ENCODE measurements at places on chromosomes 5 and 9.

DNA sequence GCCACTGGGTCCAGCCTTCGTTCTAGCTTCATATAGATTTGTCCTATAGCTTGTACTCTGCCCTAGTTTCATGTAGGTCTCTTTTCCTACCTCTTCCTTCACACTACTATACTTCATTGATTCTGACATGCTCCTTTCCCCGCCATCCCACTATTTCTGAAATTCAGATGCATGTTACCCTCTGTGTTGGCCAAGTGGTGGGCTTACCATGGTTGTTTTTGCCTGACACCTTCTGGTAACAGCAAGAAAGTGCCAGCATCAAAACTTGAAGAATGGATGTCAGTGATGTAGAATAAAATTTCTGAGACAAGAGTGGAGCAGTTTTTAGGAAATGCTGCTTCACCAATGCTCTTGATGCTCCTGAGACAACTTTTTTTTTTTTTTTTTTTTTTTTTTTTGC lies 19.5 kb upstream of the SERINC5 start:
- no peak for DNase-seq

- DNase-seq, result no peak
Observed at GRCh38 chr5:51203598-51203997, 179.7 kb upstream of the ISL1 start.

DNA sequence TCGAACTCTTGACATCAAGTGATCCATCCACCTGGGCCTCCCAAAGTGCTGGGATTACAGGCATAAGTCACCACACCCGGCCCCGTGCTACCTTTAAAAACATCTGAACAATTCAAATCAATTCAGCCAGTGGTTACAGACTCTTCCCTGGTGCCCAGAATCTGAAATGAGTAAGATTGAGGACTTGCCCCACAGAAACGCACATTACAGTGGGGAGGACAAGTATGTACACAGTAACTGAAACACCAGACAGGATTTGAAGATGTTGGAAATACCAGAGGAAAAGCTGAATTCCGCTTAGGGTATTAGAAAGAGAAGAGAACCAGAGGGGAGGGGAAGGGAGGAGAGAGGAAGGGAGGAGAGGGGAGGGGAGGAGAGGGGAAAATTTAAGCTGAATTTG lies 17.8 kb downstream of the NIM1K start:
- no peak for DNase-seq

DNA sequence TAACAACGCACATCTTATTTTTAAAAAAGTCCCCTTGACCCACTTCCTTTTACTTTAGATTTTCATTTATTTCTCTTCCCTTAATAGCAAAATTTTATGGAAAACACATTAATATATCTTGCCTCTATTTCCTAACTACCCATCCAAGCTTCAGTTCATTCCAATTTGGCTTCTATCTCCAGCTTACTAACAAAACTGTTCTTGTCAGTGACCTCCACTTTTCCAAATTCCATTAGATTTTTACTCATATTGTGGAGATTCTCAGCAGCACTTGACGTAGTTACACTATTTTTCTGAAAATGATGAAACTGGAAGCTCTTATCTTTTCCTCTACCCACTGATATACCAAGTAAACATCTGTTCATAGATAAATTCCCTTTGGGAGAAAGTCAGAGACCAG lies 46.5 kb upstream of the ADAMTS19 start:
- no peak for DNase-seq

GRCh38 chr5:136043968-136044610 lies 15.3 kb downstream of the TGFBI start:
- DNase-seq, result no peak

Measured in stimulated activated CD4-positive, alpha-beta T cell treated with anti-CD3 and anti-CD28 coated beads, Interleukin-2, amount 100 ng/mL, for 48 hours (primary cell).